ENCODE measurements at places on chromosomes 13 and 19.
A peak's percentile ranks its signal among the peaks of the same experiment; 100 is the strongest.

- no peak for DNase-seq
Measured at GRCh38 chr13:57878291-57878690, 246.7 kb downstream of the PCDH17 start.

GRCh38 chr19:55625004-55625326 lies 599 bp upstream of the ZNF784 start:
- no peak for DNase-seq

DNA sequence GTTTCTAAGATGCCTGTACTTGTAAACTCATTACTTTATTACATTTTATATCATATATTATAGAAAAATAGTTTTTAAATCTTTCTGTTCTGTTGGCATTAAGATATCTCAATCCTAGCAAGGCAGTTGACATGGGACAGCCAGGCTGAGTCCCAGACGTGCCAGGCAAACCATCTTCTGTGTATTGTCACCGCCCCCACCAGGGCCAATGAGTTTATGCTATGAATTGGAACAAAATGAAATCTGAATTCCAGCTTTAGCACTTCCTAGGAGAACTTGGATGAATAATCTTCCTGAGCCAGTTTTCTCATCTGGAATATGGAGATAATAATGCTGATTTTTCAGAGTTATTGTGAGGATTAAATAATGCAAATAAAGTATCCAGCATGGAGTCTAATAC lies 79.9 kb upstream of the GSX1 start:
- DNase-seq = peak; percentile 55

DNA sequence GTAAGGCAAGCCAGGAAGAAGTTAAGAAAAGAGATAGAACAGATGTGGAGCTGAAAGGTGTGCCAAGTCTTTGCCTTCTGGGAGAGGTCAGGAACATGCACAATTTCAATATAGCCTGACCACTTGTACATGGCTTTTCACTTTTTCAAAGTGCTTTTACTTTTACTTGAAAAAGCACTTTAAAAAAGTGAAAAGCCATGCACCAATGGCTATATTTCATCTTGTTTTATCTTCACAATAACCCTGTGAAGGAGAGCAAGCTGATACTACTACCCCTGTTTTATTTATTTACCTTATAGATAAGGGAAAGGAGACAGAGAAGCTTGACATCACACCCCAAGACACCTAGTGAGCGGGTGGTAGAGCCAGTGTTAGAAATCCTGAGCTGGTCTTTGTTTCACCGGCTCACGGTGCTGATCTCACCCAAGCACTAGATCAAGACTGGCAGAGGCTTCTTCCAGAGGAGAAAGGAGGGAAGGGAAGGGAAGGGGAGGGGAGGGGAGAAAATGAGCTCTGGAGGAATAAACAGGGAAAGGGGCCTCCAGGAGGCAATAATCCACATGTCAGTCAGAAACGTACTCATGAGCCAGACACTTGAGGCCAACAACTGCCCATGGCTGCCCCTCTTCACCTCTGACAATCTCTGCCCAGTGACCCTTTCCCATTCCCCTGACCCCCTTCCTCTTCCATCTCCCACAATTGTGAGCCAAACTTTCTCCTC lies 455.4 kb downstream of the FOXO1 start:
- no peak for DNase-seq

GRCh38 chr13:80979035-80979641 lies 638.2 kb upstream of the SPRY2 start:
- DNase-seq = peak; percentile 59

DNA sequence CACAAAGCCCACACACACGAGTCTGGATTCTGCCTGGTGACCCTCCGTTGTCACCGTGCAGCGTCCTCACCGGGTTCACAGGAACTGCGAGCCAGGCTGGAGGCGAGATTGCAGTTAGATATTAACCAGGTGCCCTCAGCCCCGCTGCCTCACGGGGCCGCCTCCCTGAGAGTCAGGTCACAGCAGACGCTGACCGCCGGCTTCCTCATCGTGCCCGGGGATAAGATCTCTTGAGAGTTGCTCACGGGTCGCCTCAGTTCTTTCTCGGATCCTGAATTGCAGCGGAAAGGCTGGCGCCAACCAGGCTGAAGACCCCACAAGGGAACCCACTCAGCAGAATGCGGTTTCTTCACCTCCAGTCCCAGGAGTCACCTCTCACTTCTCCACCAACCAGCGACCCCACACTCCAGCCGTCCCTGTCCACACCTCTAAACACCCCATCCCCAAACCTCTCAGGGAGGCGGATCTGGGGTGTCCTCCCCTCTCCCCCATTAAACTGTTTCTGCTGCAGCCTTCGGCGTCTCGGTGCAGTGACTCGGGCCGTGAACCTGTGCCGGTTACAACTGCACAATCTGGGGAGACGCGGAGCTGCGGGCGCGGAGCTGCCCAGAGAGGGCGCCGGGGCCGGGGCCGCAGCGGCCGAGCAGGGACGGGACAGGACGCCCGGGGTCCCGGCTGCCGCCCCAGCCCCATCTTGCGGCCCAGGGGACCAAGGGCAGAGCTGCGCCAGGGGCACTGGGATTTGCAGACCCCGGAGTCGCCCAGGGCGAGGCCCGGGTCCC lies 591 bp downstream of the ZNF823 start:
- DNase-seq = peak; percentile 38

GRCh38 chr13:41311406-41312175 lies 524 bp downstream of the NAA16 start:
- DNase-seq = peak; percentile 72

DNA sequence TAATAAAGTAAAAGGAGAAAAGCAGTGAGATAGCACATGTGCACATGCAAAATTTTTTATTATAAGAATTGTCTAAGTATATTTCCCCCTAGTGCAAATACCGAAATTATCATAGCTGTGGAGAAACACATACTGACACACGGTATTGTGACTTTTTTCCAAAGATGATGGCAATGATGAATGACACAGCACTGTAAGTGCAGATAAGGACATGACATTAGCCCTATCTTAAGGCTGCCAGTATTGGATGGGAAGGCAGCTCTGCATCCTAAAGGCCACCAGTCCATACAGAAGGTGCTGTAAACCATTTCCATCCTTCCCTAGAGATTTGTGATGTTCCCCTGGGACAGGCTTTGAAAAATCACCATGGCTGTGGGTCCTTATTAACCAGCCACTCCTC lies 11.5 kb upstream of the MICU2 start:
- no peak for DNase-seq

GRCh38 chr13:80742033-80742432 lies 401.1 kb upstream of the SPRY2 start:
- DNase-seq = no peak

DNA sequence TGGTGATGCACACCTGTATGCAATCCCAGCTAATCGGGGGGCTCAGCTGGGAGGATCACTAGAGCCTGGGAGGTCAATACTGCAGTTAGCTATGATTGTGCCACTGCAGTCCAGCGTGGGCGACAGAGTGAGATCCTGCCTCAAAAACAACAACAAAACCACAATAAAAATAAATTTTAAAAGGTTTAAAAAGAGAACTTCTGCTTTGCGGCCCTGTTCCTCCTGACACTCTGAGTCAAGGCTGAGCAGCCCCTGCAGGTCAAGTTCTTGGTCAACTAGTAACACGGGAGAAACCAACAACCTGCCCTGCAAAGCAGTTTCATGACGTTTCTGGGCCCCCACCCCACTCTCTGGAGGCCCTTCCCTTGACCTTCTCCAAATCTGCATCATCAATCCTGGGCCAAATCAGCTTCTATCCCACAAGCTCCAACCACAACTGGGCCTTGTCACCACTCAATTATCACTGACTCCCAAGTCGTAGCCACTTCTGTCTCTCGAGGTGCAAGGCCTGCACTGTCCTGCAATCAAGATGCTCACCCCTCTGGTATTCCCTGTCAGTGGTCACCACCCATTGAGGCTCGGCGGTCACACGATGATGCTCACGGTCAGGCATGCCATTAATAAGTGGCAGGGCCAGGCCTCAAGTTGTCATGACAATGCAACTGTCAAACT lies 7.5 kb downstream of the ELAVL1 start:
- no peak for DNase-seq

DNA sequence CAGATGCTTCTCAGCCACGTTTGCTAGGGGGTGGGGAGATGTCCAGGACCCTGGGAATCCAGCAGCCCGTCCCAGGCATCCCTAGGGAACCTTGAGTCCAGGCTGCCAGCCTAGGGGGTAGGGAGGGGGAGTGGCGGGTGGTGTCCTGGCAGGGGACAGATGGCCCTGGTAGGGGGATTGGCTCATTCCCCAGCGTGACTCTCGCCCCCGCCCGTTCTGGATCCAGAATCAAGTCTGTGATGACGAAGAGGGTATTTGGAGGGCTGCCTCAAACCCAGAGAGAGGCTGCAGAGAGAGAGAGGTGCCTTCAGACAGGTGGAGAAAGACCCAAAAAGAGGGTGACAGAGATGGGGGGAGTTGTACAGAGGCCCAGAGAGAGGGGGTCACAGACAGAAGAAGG lies 4.1 kb downstream of the SLC17A7 start:
- peak; percentile 82 for DNase-seq

GRCh38 chr19:18099623-18099995 lies 2.0 kb downstream of the MAST3 start:
- no peak for DNase-seq

DNA sequence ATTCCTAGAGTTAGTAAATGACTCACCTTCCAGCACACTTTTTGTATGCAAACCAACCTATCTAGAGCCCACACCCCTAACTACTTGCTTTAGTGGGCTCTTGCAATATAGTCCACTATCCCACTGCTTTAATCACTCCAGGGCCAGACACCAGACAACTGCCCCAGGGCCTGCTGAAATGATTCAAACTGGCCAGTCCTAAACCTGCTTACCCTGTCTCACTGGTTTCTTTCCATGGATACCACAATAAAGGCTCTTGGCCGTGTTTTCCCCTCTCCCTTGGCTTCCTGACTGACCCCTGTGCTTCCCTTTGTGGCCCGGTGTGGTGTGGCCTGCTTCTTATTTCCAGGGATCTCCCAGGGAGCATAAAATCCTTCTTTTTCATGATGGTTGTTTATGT lies 14.6 kb downstream of the HS6ST3 start:
- DNase-seq = no peak

- DNase-seq = no peak
Measured at GRCh38 chr19:47099576-47100050, 14.0 kb downstream of the ZC3H4 start.

GRCh38 chr13:40801255-40802217 lies 12.1 kb downstream of the SLC25A15 start:
- no peak for DNase-seq

GRCh38 chr19:27972291-27973040 lies 1240.5 kb downstream of the UQCRFS1 start:
- DNase-seq = no peak

DNA sequence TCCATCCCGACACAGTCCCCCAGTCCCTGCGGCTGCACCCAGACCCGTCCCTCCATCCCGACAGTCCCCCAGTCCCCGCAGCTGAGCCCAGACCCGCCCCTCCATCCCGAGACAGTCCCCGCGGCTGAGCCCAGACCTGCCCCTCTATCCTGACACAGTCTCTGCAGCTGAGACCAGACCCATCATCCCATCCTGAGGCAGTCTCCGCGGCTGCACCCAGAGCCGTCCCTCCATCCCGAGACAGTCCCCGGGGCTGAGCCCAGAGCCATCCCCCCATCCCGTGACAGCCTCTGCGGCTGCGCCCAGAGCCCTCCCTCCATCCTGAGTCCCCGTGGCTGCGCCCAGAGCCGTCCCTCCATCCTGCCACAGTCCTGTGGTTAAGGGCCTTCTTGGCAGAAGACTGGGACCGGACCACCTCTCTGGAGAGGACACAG lies 28.8 kb upstream of the TMEM255B start:
- no peak for DNase-seq

DNA sequence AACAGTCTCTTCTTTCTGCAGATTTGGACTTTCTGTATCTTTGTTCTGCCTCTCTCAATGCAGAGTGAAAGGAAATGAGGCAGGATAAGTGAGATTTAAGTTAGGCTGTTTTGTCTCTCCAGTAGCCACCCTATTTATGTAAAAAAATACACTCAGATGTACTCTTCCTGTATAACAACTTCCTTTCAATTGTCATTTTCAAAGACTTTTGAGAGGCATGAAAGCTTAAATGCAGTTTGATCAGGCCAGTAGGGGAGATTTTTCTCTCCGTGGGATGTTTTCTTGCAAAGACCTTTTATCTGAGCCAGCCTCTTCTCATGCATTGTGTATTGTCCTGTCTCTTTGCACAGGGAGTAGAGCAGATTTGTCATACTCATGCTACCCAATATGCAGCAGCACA lies 166.8 kb downstream of the SLITRK5 start:
- DNase-seq = no peak

- DNase-seq = no peak
Measured at GRCh38 chr13:98613591-98613990, 36.7 kb upstream of the STK24 start.

- DNase-seq = no peak
Measured at GRCh38 chr19:43739439-43740235, 15.1 kb downstream of the SMG9 start.

- no peak for DNase-seq
Measured at GRCh38 chr13:77714119-77714755, 16.8 kb downstream of the SLAIN1 start.

DNA sequence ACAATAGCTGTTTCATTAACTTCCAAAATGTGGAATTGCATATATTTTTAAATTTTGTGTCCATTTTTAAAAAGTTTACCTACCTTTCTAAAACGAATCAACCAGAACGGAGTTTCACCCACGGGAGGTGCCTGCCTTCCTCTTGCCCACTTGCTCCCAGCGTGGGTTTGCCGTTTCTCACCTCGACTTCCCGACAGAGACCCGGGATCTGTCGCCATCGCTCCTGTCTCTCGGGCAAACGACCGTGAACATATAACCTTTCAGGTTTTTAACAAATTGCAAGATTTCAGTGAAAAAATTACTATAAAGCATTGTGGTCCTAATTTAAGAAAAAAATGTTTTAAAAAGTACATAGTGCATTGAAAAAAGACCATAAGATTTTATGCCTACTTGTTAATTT lies 4.2 kb downstream of the TMEM255B start:
- no peak for DNase-seq

Measured in D341Med (cell line).